ENCODE measurements at places on chromosomes 7 and 10.

DNA sequence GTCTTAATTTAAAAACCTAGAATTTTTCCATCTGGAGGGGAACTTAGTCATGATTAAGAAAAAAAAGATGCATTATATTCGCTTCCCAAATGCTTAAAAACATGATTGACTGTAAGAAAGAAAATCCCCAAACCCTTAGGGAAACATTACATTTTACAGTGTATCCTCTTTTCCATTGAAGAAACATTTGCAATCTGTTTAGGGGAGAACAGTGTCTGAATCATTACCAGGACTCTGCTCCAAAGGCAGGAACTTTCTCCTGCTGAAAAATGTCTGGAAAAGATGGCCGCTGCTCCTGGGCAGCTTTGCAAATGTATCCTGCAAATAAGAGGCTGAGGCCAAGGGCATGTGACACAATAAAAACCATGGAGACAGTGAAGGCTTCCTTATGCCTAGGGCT, 173.7 kb downstream of the BUB3 start:
- no peak for DNase-seq

DNA sequence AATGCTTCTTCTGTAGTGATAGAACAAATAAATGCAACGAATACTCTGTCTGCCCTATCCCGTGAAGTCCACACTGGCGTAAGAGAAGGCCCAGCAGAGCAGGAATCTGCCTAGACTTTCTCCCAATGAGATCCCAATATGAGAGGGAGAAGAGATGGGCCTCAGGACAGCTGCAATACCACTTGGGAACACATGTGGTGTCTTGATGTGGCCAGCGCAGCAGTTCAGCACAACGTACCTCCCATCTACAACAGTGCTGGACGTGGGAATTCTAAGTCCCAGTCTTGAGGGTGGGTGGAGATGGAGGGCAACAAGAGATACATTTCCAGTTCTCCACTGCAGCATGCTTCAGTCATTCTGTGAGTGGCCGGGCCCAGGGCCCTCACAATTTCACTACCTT, 45.8 kb downstream of the FIGNL1 start:
- no peak for DNase-seq

DNA sequence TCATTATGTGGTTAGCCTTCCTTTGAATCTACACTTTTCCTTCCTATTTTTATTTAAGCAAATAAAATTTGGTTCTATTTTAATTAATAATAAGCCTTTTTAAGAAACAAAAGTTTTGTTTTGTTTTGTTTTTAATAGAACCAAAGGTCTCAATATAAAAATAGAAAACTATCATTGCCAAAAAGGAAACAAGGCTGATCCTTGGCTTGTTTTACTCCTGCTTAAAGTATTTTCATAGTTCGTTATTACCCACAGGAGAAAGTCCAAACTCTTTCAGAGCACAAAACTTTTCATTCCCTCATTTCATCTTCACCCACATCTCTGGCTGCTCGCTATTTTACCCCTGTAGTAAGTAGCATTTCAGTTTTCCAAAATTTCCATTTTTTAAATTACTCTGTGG, 374.8 kb downstream of the SEMA3D start:
- DNase-seq = no peak

DNA sequence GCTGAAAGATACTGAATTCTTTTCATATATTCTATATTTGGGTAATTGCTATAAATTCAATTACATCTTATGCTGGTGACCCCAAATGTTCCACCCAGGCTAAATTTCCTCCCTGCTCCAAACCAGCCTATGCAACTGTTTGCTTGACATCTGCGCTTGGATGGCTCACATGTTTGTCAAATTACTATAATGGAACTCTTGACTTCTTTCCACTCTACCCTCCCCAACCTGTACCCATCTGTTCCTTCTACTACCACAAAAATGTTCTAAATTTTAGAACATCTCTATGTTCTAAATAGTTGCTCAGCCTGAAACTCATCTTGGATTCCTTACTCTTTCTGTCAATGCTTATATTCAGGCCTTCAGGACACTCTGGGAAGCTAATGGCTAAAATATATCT, 249.9 kb upstream of the SMIM30 start:
- no peak for DNase-seq

DNA sequence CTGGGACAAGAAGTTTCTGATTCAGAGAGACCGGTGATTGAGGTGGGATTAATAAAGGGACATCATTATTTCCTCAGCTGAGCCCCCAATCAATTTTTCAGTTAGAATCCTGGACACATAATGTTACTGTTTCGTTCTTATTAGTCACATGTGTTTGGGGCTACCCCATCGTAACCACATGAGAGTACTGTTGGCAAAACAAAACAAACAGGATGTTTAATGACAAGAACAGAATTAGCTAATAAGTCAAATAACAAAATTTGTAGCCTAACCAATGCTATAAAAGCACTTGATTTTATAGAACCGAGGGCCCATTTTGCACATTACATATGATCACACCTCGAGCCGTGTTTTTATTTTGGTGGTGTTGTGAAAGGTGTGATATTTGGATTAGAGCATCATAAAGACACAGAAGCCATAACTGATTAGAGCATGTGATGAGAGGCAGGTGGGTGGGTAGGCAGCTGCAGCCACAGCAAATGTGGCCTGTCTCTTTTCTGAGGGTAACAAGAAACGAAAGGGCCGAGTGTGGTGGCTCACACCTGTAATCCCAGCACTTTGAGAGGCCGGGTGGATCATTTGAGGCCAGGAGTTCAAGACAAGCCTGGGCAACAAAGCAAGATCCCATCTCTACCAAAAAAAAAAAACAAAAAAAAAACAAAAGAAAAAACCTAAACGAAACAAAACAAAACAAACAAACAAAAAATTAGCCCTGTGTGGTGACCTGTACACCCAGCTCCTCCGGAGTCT, 1.8 kb upstream of the VWC2 start:
- no peak for DNase-seq

- DNase-seq = no peak
Observed at GRCh38 chr10:78358982-78359381, 325.3 kb downstream of the RPS24 start.

DNA sequence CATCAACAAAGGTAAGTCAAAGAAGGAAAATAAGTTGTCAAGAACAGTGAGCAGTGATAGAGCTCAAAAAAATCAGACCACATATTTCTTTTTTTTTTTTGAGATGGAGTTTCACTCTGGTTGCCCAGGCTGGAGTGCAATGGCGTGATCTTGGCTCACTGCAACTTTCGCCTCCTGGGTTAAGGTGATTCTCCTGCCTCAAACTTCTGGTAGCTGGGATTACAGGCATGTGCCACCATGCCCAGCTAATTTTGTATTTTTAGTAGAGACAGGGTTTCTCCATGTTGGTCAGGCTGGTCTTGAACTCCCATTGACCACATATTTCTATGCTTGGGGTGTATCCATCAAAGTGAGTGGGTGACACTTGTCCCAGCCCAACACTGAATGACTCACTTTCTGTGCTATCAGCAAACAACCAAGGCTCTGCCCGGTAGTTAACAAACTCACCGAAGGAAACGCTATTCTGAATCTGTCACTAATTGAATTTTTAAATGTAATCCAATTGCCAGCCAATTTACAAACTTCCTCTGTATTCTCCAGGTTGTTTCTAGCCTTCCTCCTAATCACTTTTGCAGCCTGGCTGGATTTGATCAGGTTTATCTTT, 19.6 kb upstream of the SMNDC1 start:
- no peak for DNase-seq

DNA sequence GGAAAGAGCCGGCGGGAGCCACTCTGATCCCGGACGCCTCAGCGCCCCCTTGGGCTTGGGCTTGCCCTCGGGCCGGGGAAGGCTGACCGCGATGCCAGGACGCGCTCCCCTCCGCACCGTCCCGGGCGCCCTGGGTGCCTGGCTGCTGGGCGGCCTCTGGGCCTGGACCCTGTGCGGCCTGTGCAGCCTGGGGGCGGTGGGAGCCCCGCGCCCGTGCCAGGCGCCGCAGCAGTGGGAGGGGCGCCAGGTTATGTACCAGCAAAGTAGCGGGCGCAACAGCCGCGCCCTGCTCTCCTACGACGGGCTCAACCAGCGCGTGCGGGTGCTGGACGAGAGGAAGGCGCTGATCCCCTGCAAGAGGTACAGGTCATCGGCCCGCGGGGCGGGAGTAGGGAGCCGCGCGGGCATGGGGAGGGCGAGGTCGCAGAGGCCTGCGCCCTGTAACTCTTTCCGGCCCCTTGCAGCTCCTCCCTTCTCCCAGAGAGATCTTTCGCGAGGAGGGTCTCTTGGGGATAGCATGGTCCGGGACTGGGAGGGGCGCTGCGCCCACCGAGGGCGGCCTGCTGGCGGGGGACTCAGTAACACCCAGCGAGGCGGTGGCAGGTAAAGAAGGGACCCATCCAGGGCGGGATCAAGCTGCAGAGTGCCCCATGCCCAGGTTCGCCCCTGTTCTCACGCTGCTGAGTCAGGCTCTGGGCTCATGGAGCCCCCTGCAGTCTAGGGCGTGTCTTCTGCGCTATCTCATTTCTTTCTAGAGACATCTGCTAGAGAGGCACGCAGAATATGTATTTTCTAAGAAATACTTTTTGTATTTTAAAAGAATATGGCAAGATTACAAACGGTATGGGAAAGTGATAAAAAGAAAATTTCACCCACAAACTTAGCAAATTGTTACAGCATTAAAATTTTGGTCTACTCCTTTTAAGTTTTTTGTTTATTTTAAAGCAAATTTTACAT, 687 bp downstream of the EPDR1 start:
- no peak for DNase-seq

GRCh38 chr7:46557295-46557711, 636.2 kb upstream of the IGFBP3 start:
- no peak for DNase-seq

DNA sequence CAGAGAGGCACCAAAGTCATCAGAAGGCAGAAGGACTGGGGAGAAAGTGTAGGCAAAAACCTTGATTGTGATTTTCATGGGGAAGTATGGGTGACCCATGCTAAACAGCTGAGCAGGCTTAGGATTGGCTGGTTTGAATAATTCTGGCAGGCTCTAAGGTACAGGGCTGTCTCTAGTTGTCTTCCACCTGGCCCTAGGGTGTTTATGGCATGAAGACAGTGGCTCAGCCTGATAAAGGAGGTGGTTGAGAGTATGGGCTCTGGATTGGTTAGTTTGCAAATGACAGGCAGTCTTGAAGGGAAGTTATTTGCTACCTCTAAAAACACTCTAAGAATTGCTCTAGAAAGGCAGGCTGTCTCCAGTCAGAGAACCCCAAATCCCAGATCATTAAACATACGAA, 100.3 kb downstream of the STRA8 start:
- DNase-seq = no peak

- DNase-seq = peak; percentile 16
Observed at GRCh38 chr7:158051776-158052175, 535.8 kb downstream of the PTPRN2 start.

DNA sequence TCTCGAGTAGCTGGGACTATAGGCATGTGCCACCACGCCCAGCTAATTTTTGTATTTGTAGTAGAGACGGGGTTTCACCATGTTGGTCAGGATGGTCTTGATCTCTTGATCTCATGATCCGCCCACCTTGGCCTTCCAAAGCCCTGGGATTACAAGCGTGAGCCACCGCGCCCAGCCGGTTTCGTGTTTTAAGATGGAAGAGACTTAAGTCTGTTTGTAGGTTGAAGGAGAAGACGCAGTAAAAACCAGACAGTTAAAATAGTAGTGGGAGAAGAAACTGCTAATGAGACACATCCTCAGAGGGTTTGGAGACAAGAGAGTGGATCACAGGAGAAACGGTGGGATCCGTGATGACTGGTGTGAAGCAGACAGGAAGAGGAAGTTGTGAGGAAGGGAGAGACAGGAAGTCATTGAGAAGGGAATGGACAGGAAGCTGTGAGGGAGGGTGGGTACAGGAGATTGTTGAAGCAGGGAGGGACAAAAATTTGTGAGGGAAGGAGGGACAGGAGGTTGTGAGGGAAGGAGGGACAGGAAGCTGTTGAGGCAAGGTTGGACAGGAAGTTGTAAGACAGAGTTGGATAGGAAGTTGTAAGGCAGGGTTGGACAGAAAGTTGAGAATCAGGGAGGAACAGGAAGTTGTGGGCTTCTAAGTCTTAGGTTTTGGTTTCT, 115.5 kb downstream of the WDFY4 start:
- DNase-seq = no peak

DNA sequence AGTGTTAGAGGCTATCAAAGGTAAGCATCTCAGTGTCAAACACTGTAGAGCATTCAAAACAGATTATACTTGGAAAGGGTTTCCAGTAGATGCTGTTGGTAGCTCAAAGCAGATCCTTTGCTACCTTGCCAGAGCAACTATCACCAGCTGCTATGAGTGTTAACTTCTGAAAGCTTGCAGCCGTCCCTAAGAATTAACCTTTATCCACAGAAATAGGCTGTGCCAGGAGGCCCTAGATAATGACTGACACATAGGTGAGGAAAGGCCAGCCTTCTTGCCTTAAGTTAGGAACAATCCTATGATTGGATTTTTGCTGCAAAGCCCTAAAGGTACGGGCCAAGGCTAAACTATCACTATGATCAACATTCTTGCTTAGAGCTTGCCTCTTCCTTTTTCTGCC, 263.2 kb downstream of the DGKB start:
- DNase-seq = no peak

GRCh38 chr7:2760098-2760889, 72.3 kb downstream of the AMZ1 start:
- no peak for DNase-seq

GRCh38 chr7:65371468-65371867, 2.2 kb upstream of the ZNF92 start:
- DNase-seq = no peak

- DNase-seq = no peak
Observed at GRCh38 chr7:105480931-105481330, 41.1 kb downstream of the PUS7 start.

DNA sequence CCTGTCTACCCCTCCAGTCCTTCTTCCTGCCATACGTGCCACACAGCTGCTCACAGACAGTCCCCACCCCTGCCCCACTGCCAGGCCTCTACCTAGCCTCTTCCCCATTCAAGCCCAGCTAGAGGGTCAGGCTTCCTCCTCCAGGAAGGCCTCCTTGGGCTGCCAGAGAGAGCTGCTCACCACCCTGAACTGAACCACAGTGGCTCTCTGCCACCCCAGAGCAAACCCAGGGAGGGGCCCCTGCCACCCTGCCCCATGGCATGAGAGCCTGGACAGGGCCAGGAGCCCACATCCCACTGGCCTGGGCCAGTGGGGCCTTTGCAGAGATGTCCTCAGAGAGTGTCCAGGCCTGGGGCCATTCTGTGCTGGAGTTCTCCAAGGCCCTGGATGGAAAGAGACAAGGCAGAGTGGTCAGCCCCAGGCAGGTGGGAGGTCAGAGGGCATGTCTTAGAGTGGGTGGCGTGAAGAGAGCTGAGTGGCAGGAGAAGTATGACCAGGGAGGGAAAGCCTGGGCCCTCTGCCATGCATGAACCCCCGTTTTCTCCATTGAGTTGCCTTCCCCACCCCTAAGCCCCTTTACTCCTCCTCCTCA, 40.4 kb downstream of the TMEM270 start:
- no peak for DNase-seq
